ENCODE measurements at places on chromosomes 5 and 9.

DNA sequence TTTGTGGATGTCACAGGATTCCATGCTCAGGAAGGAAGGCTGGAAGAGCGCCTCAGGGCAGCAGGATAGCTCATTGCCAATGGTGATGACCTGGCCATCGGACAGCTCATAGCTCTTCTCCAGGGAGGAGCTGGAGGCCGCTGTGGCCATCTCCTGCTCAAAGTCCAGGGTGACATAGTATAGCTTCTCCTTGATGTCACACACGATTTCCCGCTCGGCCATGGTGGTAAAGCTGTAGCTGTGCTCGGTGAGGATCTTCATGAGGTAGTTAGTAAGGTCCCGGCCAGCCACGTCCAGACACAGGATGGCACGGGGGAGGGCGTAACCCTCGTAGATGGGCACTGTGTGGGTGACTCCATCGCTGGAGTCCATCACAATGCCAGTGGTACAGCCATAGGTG lies 24.3 kb upstream of the RAPGEF6 start:
- no peak for DNase-seq

GRCh38 chr9:32490601-32491000 lies 35.4 kb downstream of the RIGI start:
- DNase-seq, result no peak

GRCh38 chr9:35079041-35079425 lies 709 bp downstream of the FANCG start:
- DNase-seq, result no peak

- no peak for DNase-seq
Measured at GRCh38 chr9:97660847-97661246, 27.2 kb downstream of the NCBP1 start.

DNA sequence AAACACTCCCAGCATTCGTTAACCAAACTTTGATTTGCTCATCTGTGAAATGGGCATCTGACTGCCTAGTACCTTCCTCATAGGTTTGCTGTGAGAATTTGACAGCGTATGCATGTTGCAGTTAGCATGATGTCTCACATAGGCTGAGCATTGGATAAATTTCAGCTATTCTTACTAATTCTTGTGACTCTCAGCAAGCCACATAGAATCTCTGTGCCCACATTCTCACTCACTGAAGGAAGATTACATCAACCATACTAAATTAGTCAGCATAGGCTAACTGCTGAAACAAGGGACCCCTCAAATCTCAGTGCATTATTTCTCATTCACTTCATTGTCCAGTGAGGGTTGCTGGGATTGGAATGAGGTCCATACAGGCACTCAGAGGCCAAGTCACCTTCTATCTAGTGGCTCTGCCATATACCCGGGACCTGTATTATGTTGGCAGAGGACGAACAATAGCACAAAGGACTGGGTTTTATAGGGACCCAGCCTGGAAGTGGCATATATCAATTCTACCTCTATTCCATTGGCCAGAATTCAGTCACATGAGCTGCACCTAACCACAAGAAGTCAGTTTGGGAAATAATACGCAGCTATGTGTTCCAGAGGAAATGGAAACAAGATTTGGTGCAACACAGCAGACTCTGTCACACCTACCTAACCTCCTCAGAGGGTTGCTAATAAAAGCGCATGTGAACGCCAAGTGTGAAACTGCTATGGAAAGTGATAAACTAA lies 4.2 kb upstream of the PTGER4 start:
- no peak for DNase-seq

DNA sequence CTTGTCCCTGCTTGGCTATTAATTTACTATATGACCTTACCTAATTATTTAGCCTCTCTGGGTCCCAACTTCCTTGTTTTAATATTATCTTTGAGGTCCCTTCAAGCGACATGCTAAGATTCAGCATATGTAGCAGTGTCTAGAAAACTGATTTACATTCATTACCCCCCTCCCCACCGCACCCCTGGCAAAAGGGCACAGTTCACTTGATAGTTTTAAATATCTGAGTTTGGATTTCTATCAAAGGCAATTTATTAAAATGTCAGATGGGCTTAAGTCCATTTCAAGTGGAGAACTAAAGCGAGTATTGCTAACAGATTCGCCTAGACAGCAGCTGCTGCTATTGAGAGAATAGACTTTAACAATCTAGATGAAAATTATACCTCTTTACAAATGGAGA lies 3.9 kb downstream of the CEMIP2 start:
- DNase-seq, result no peak

DNA sequence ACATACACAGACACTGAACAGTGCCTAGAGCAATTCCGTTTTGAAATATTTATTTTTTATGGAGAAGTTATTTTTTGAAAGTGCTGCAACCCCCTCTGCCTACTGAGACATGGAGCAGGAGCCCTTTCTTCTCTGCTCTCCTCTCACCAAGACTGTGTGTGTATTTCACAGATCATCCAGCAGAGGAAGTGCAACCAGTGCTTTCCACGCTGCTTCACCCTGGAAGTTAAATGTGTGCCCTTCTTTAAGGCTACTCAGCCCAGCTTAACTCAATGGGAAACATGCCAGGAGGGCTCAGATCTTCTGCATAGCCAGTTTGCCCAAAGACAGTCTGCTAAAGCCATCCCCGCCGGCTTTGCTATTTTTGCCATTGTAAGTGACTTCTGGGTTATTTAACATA lies 606.3 kb downstream of the TLE1 start:
- DNase-seq, result no peak

DNA sequence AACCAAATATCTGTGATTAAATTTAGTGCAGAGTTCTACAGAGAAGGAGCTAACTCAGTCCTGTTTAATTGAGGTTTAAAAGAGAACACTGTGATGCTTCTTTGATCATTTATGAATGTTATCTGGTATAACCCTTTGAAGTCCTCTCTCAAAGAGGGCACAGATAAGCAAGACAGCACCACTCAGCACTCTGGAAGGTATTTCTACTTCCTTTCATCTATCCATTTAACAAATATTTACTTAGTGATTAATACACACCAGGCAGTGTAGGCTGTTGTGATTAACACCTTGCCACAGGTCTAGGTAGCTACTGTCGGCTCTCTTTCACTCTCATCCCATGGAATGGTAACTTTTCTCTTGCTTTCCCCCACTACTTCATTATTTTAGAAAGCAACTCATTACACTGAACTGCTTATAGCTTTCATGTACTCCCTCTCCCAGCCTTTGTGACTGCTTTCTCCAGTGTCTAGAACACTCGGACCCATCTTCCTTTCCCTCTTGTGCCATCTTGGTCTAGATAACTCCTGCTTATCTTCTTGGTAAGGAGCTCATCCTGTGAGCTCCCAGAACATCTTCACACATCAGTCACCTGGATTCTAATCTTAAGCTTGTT lies 54.7 kb downstream of the GLDC start:
- DNase-seq, result no peak

DNA sequence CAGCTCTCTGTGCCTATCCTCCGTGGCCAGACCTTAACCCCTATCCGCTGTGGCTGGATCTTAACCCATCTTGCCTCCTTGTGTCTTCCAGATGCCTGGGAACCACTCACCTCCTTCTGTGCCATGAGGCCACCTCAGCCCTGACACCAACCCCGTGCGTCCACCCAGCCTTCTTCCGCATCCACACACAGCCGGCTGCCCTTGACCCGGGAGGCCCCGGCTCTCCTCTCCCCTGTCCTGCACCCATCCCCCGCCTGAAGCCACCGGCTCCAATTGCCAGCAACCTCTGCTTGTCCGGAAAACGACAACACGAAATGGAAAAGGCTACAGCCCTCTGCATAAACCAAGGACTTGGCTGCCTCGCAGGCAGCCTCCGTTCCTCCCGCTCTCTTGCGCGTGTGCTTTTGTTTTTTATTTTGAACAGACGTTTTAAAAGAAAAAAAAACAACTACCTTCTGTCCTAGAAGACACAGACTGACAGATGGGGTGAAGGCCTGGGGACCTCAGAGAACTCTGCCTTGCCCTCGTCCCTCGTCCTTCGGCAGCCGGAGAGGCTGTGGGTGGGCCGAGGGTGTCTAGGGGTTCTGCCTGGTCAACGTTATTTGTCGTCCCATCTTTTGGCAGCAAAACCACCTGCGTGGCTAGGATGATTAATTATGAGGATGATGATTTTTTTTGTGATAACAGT lies 32.5 kb upstream of the HMCN2 start:
- no peak for DNase-seq

DNA sequence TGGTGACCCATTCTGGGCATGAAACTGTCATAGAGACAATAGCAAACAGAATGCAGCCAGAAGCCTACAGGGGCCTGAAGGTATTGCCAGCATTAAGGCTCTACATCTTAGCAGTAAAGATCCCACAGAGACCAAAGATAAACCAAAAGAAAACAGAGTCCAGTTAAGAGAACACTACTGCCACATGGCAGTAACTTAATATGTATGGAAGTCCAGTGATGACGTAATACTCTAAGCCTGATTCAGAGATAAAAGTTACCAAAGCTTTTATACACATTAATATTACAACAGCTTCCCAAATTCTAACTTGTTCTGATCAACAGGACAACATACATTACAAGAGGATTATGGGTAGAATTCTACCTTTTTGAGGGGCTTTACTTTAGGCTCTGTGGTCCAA lies 371.5 kb downstream of the PRELID2 start:
- DNase-seq, result no peak

DNA sequence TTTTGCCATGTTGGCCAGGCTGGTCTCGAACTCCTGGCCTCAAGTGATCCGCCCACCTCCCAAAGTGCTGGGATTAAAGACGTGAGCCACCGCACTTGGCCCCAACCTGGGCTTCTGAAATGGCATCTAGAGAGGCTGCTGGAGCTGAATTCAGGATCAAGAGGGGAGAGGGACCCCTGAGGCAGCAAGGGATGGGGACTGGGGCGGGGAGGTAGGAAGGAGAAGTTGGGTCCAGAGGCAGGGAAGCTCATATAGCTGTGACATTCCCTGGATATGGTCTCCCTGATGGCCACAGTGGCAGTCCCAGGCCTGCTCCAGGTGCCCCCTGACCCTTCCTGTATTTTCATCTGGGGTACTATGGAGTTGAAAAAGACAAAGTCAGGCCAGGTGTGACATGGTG lies 12.1 kb downstream of the REEP2 start:
- DNase-seq, result no peak

GRCh38 chr9:123866497-123866896 lies 63.4 kb downstream of the DENND1A start:
- no peak for DNase-seq

All from stimulated activated CD8-positive, alpha-beta memory T cell treated with anti-CD3 and anti-CD28 coated beads, Interleukin-7, amount 100 ng/mL, for 1 hour (primary cell).